ENCODE measurements at places on chromosomes 5 and 9.

GRCh38 chr9:120690372-120690771 lies 23.9 kb downstream of the MEGF9 start:
- DNase-seq = no peak

GRCh38 chr9:134052941-134053340 lies 14.9 kb downstream of the BRD3 start:
- DNase-seq = no peak

GRCh38 chr5:124421584-124421983 lies 324.9 kb downstream of the ZNF608 start:
- DNase-seq = no peak

GRCh38 chr5:151281001-151281639 lies 22.4 kb downstream of the SLC36A3 start:
- DNase-seq = no peak

- no peak for DNase-seq
These were observed 158.8 kb downstream of the FGF18 start for GRCh38 chr5:171578049-171578828.

- no peak for DNase-seq
These were observed 23.5 kb downstream of the FAM114A2 start for GRCh38 chr5:154015071-154015693.

- no peak for DNase-seq
These were observed 136.6 kb upstream of the EPB41L4A start for GRCh38 chr5:112555691-112556090.

- no peak for DNase-seq
These were observed 304.6 kb downstream of the PDE4D start for GRCh38 chr5:59588922-59589321.

DNA sequence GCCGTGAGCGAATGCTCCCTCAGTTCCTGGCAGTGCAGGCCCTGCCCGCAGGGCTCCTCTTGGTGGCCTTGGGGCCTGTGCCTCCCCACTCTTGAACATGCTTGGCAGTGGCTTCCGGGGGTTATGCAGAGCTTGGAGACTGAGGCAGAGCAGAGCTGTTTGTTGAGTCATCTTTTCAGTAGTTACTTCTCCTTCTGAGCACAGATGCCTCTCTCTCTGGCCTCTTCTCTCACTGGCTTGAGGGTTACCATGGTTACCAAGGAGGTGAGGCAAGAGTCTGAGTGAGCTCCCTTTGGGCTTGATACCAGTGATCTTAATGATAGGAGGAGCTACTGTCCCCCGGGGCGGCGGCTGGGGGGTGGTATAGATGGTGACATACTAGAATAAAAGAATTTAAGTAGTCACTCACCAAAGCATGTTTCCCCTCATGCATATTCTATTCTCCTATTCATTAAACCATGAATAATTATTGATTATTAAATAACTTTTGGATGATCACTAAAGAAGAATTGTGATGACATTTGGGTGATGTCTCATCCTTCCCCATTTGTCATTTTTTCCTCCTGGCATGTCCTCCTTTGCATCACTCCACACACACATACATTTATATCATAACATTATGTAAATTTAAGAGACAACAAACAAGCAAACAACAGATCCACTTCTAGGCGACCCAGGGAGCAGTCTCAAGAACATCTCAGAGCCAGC lies 111.1 kb downstream of the ARHGAP26 start:
- no peak for DNase-seq

DNA sequence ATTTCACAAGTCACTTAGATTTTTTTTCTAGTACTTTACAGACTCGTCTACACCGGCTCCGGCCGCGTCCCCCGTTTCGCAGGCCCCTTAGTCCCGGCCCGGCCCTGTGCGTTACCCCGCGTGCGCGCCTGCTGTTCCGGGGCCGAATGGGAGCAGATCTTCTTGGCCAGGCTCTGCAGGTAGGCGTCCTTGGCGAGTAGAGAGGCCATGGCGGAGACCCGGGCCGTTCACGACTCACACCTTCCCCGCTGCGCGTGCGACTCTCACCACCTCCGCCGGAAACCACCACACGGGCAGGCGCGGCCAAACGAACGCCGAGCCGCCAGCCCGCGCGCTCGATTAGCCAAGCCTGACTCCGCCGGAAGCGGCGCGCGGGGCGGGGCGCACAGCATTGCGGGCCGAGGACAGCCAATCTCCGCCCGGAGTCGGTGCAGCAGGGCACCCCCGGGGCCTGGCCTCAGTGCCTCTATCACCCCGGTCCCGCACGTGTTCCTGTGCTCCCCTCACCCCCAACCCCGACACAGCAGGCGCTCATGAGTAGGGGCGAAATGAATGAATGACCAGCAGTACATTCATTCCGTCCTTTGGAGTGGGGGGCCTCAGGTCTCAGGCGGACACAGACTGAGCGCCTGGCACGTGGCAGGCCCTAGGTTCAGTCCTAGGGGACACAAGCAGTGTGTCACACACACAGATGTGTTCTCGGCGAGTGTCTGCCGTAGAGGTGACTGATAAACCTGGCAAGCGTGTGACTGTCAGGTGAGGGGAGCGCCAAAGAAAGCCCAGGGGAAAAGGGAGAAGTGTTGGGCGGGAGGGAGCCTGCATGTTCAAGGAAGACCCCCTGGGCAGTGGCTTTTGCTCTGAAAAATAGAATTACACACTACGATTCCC lies at the start of gene SURF6:
TSS of gene SURF6 (minus strand) at position 265 of the 888 bp plus-strand sequence. CDS start at position 209, 56 bp downstream.
- peak; percentile 95 for DNase-seq

DNA sequence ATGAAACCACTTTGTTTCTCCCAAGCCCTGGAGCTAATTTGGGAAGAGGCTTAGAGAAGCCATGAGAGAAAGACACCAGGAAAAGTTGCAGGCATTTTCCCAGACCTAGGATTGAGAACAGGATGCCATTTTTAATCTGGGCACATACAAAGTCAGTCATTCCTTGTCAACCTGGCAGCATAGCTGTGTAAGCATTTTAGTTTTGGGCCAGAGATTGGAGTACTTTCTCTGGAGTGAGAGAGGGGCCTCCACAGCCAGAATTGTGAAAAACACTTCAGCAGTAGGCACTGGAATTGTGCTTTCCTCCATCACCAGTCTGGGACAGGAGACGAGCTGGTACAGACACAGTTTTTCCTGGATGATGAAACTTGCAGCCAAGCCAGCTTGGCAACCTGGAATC lies 390.3 kb upstream of the DMAC1 start:
- no peak for DNase-seq

GRCh38 chr5:92562065-92562464 lies 1019.0 kb downstream of the NR2F1-AS1 start:
- DNase-seq = no peak

GRCh38 chr5:105952875-105953274 lies 1717.9 kb downstream of the EFNA5 start:
- DNase-seq = no peak

DNA sequence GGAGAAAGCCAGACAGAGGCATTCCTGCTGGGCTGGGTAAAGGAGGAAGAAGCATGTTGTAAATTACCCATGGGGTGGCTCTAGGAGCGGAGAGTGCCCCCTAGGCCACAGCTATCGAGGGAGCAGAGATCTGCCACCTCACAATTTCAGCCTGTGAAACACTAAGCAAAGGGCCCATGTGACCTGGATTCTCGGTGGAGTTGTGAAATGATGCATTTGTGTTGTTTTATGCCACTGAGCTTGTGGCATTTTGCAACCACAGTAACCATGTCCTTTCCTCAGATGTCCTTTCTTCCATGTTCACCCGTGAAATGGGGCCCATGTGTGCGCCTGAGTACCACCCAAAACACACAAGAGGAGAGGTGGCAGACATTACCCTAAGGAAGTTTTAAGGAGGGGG lies 159.3 kb downstream of the SYK start:
- no peak for DNase-seq

DNA sequence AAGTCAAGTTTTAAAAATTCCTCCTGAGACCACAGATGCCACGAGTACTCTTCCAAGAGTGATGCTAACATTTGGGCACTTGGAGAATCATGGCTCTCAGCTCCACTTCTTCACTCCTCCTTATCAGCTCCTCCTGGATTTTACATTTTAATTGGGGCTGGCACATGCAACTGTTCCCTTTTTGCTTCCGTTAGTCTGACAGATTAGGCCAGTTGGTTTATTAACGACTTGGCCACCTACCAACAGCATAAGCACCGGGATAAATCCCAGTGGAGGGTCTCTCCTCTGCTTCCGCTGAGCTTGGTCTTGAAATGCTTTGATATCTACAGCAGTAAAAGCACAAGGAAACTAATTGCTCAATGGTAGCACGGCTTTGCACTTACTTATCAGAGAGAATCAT lies 134.6 kb upstream of the RASEF start:
- DNase-seq = no peak

- no peak for DNase-seq
These were observed 6.6 kb upstream of the FBP1 start for GRCh38 chr9:94645901-94646300.

DNA sequence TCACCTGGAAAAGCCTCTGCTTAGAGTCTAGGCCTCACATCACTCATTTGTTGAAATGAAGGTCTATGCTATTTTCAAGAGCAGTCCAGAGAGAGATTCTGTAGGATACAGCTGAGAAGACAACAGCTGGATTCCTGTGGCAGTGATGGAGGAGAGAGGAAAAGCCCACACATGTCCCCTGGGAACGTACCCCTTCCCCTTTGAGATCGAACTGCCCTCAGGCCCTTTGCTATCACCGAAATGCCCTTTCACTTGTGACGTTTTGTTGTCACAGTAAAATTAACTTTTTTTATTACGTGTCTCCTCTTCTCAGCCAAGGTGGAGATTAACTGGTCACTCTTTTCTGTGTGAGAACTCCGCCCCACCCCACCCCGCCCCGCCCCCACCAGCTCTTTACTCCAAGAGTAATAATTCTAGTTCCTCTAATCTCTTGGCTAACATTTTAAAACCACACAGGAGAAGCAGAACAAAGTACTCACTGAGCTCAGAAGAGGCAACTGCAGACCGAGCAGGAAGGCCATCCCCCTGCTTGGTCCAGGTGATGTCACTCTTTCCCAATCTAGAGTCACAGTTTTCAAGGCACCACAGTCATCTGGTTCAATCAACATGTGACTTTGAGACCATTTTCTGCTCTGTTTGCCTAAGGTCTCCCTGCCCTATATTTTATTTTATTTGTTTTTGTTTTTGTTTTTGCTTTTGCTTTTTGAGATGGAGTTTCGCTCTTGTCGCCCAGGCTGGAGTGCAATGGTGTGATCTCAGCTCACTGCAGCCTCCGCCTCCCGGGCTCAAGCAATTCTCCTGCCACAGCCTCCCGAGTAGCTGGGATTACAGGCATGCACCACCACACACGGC lies 105.6 kb downstream of the SUSD1 start:
- no peak for DNase-seq

DNA sequence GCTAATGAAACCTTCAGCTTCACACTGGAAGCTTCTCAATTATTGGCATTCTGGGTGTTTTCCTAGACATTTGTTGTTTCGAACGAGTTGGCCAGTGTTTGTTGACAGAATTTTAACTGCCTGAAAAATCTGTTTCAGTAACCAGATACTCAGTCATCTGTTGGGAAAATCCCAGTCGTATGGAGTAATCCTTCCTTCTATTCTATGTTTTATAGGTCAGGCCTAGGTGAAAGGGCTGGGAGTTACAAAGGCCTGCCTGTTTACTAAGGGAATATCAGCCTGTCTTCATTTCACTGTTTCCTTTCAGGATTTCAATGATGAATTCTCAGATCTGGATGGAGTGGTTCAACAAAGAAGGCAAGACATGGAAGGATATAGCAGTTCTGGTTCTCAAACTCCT lies 59.9 kb downstream of the GRAMD2B start:
- DNase-seq = no peak

DNA sequence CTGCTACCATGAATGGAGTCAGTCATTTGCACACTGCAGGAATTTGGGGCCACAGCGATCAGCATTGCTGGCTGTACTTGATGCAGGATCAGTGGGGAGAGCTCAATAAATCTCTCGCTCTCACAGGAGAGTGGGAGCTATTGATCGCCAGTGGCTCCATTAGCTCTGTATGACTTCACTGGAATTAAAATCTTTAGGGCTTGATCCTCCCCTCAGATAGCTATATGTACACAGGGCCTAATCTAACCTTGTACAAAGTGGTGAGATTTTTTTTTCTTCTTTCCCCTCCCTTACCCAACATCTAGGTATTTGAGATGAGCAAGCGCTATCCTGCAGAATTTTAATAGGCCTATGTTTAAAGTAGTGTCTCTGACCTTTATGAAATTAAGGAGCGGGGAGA lies 84.9 kb downstream of the IZUMO3 start:
- DNase-seq = no peak

- no peak for DNase-seq
These were observed 12.3 kb upstream of the FCHSD1 start for GRCh38 chr5:141663506-141663905.

DNA sequence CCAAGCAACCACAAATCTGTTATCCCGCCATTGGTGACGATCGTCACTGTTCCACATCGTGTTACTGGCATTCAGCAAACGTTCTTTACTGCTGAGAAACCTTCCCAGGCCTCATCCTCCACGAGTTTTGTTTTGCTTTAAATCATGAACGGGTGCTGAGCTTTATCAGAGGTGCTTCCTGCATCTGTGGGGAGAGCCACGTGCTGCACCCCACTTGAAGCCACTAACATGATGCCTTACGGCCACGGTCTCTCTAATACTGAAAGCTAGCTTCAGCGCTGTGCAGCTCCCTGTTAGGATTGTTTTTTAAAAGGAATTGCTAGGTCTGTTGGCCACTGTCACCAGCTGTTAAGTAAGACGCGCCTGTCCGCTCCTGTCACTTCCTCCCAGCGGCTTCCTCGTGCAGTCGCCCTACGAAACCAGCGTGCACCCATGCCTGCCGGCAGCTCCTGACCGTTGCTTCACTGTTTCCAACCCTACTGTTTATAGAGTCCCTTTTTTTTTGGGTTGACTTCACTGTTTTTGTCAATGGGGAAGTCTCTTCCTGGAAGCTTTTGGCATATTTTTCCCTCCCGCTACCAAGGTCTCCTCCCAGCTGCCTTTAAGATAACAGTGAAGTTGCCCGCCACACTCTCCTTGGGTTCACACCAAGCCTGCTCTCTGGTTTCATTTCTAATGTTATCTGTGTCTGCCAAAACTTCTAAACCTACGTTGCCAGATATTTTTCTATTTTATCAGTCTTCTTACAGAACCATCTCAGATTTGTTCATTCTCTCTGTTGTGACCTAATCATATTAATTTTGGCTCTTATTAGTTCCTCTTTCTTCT lies 20.3 kb downstream of the LPCAT1 start:
- no peak for DNase-seq

- DNase-seq = no peak
These were observed 98.0 kb upstream of the NR3C1 start for GRCh38 chr5:143501310-143502044.

- no peak for DNase-seq
These were observed 49.9 kb upstream of the PPP2CA start for GRCh38 chr5:134275822-134276221.
